Caco-2 (cell line): ENCODE measurements at places on chromosomes 16 and 17. TPM values are rescaled to one million over a fixed set of nuclear protein-coding genes. Genes with fewer than 3 reads are reported as not detected.
A peak's percentile ranks its signal among the peaks of the same experiment; 100 is the strongest.

DNA sequence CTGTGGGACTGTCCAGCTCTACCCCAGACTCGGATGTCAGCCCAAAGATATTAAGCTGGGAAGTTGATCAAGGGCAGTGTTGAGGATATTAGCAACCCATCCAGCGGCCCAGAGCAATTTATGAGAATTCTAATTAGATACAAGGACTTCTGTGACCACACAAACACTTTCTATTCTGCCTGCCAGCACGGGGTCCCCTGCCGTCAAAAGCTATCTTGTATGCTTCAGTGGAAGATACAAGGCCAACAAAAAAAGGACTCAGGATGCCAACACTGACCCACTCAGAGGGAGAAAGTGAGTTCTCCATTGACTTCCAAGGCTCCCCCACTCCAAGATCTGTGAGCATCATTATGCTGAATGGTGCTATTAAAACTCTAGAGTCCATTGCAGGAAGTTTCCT, 390.7 kb downstream of the GRIN2A start:
- no peaks in the 10 kb centered on the region for H3K36me3 ChIP-seq
- no peak overlapping the region for H3K27ac ChIP-seq
- H3K4me1 ChIP-seq: no peaks in the 10 kb centered on the region
- DNase-seq: no peak
- H3K4me3 ChIP-seq: no peak overlapping the region
- no peaks in the 10 kb centered on the region for H3K27me3 ChIP-seq

- H3K4me3 ChIP-seq: no peak overlapping the region
- no peak for DNase-seq
- H3K4me1 ChIP-seq: no peaks in the 10 kb centered on the region
- no peaks in the 10 kb centered on the region for H3K27me3 ChIP-seq
- H3K27ac ChIP-seq: peak overlapping the region; percentile 77
Observed at GRCh38 chr16:2486645-2487516, 12.0 kb downstream of the TBC1D24 start.

GRCh38 chr16:3706253-3707012, 10.9 kb downstream of the TRAP1 start:
- no peaks in the 10 kb centered on the region for H3K4me1 ChIP-seq
- H3K27me3 ChIP-seq: no peaks in the 10 kb centered on the region
- H3K36me3 ChIP-seq: no peaks in the 10 kb centered on the region
- H3K4me3 ChIP-seq: no peak overlapping the region
- DNase-seq: no peak
- H3K27ac ChIP-seq: no peak overlapping the region

Gene RAC3
- total RNA-seq: 94.5 and 96.7 TPM in 2 replicates

DNA sequence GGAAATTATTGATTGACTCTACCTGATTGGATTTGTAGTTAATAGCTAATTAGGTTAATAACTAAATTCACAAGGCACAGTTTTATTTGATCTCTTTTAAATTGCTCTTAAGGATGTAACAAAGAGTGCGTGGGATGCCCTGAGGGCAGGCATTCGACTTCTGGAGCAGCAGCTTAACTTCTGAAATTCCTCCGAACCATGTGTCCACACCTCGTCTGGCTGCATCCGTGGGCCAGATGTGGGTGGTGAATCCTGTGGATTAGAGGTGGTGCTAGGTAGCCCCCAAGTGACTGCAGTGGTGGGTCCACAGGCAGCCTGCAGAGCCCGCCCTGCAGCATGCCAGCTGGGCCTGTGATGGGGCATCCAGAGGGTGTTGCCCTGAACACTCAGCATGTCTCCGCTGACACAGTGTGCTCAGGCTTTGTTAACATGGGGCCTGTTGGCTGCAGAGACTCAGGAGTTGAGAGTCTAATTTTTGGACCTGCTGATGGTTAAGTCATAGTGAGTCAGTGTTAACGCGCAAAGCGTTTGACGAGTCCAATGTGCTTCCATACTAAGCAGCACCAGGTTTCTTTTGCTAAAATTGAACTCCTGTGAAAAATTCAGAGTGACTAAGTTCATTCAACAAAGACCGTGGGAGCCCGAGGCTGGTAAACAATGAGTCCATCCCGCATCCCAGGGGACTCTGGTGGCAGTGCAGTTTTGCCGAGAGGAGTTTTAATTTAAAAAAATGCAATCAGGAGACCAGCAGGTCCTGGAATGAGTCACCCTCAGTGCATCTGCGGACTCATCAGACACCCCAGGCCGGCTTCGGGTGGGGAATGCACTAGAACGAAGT, 3.8 kb upstream of the NPB start:
- peaks cover 5% of the 10 kb centered on the region for H3K36me3 ChIP-seq
- H3K27me3 ChIP-seq: no peaks in the 10 kb centered on the region
- peaks cover 5% of the 10 kb centered on the region; the same call in 1 of the 2 replicates for H3K4me1 ChIP-seq
- no peak overlapping the region for H3K4me3 ChIP-seq
- no peak overlapping the region for H3K27ac ChIP-seq

DNA sequence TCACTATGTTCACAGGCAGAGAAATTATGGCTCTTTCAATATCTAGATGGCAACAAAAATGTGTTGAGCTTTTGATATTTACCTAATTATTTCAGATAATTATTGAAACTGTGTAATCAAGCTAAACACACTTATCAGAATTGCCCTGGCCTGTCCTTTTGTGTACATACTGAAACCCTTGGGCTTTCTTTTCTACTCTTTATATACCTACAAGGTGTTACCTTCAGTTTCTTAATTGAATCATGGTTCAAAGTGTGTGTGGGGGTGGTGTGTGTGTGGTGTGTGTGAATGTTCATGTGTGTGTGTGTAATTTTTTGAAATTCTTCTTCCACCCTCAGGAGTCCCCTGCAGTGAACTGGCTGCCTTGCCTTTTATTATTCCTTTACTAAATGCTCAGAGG, 506.8 kb upstream of the SOX9 start:
- H3K4me1 ChIP-seq: no peaks in the 10 kb centered on the region
- no peaks in the 10 kb centered on the region for H3K36me3 ChIP-seq
- H3K4me3 ChIP-seq: no peak overlapping the region
- DNase-seq: no peak
- H3K27me3 ChIP-seq: no peaks in the 10 kb centered on the region
- no peak overlapping the region for H3K27ac ChIP-seq

DNA sequence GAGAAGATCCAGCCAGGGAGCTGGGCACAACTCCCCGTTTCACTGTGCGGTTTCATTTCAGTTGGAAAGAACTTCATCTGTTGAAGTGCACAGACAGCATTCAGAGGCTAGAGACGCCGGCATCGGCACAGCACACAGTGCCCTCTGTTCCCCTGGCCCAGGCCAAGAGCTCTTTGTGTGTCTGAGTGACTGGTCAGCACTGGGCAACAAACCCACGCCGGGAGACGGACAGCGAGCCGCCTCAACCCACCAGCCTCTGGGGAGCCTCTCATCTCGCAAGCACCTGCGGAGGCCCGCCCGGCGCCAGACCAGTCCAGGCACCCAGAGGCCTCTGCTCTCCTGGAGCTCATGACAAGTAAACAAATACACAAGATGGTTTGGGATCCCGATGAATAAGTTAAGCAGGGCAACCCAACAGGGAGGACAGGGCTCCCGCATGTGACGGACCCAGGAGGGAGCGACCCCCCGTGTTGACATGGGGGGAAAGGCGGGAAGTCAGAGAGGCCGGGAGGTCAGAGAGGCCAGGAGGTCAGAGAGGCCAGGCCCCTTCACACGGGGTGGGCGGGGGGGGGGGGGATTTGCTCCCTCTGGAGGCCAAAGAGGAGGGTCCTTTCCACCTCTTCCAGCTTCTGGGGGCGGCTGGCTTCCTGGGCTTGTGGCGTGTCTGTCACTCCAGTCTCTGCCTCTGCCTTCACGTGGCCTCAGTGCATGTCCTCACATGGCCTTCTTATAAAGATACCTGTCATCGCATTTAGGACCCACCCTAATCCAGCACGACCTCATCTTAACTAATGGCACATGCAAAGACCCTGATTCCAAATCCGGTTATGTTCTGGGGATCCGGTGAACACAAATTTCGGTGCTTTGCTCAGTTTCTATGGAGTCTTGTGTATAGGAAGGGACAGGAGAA, 25.8 kb upstream of the KLHDC4 start:
- no peak for DNase-seq
- H3K4me3 ChIP-seq: no peak overlapping the region
- H3K36me3 ChIP-seq: no peaks in the 10 kb centered on the region
- peak overlapping the region; percentile 91 for H3K27ac ChIP-seq

Gene IGFALS
- total RNA-seq: not detected in 2 replicates

- no peak for DNase-seq
- H3K27ac ChIP-seq: no peak overlapping the region
- H3K36me3 ChIP-seq: no peaks in the 10 kb centered on the region
- no peaks in the 10 kb centered on the region; the same call in 1 of the 2 replicates for H3K27me3 ChIP-seq
- peaks cover 9% of the 10 kb centered on the region for H3K4me1 ChIP-seq
- H3K4me3 ChIP-seq: no peak overlapping the region
Observed at GRCh38 chr16:56352351-56353053, 72.8 kb downstream of the AMFR start.

- H3K4me1 ChIP-seq: peaks cover 8% of the 10 kb centered on the region; the same call in 1 of the 2 replicates
- no peaks in the 10 kb centered on the region for H3K36me3 ChIP-seq
- no peak for DNase-seq
Observed at GRCh38 chr16:50609049-50609448, 60.9 kb downstream of the NKD1 start.

DNA sequence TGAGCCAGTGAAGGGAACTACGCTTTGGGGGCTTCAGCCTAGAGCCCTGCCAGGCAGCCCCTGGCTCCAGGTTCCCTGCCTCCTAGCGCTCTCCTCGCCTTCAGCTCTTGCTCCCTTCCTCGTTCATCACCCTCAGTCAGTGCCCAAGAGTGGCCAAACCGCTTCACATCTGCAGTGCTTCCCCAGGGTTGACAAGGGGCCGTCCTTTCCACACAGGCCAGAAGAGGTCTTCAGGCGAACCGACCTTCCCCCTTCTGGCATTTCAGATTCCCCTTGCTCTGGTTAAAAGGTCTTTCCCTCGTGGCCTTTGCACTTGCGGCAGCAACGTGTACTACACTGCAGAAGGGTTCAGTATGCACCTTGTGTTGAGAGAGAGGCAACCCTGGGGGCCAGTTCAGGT, 4.1 kb downstream of the RASD1 start:
- H3K27me3 ChIP-seq: no peaks in the 10 kb centered on the region
- H3K4me1 ChIP-seq: peaks cover 2% of the 10 kb centered on the region; the same call in 1 of the 2 replicates
- H3K4me3 ChIP-seq: no peak overlapping the region
- H3K27ac ChIP-seq: peak overlapping the region; percentile 19

GRCh38 chr16:31508706-31509195, 560 bp upstream of the RUSF1 start:
- peak overlapping the region; percentile 90 for H3K4me3 ChIP-seq
- DNase-seq: no peak
- H3K4me1 ChIP-seq: no peaks in the 10 kb centered on the region
- H3K36me3 ChIP-seq: no peaks in the 10 kb centered on the region
- H3K27ac ChIP-seq: peak overlapping the region; percentile 95
- H3K27me3 ChIP-seq: no peaks in the 10 kb centered on the region

Gene TMEM235
- total RNA-seq: not detected in 2 replicates

GRCh38 chr16:14198012-14198411, 126.9 kb downstream of the MRTFB start:
- H3K4me3 ChIP-seq: no peak overlapping the region
- peaks cover 15% of the 10 kb centered on the region for H3K4me1 ChIP-seq
- H3K27me3 ChIP-seq: no peaks in the 10 kb centered on the region
- no peaks in the 10 kb centered on the region for H3K36me3 ChIP-seq

Gene ABCC11
- 0.21 and 0.34 TPM in 2 replicates for total RNA-seq

- no peaks in the 10 kb centered on the region for H3K36me3 ChIP-seq
- H3K4me1 ChIP-seq: no peaks in the 10 kb centered on the region
- peaks cover 9% of the 10 kb centered on the region for H3K27me3 ChIP-seq
- peak within 1 kb of the TSS; percentile 45 for H3K4me3 ChIP-seq
- no peak within 1 kb of the TSS for H3K27ac ChIP-seq
- peak; percentile 72 for DNase-seq
Observed at GRCh38 chr16:56637814-56638750, at the start of gene MT1A. TSS of gene MT1A (plus strand) at chr16:56638666. CDS start at chr16:56638739, 73 bp downstream.

DNA sequence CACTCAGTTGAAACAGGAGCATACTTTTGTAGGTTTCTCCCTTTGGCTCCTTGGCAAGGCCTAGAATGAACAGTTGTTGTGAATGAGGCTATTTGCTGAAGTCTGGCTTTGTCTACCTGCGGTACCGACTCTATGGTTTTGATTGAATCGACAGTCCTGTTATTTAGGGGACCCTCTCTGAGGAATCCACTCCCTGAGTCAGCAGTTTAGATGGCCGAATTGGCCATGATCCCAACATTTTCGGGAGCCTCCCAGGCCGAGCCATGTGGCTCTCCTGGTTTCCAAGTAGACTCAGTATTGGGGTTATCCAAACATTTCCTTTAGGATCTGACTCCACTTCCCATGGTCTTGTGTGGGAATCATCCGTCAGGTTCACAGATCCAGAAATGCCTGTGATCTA, 394.8 kb upstream of the MAF start:
- no peak overlapping the region for H3K4me3 ChIP-seq
- peaks cover 13% of the 10 kb centered on the region for H3K4me1 ChIP-seq
- DNase-seq: no peak
- H3K36me3 ChIP-seq: no peaks in the 10 kb centered on the region
- no peak overlapping the region for H3K27ac ChIP-seq
- no peaks in the 10 kb centered on the region for H3K27me3 ChIP-seq

DNA sequence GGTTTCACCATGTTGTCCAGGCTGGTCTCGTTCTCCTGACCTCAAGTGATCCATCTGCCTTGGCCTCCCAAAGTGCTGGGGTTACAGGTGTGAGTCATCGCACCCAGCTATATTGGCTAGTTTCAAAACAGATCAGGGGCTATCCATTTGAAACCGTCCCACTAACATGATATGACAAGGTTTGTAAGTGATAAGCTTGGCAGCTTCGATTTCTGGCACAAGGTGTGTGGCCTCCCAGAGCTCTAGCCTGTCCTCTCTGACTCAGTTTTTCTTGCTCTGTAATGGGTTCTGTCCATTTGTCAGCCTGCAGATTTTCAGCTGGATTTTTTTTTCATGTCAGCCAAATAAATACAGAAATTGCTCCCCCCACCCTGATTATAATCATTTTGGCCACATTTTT, 31.8 kb upstream of the TENT4B start:
- H3K36me3 ChIP-seq: no peaks in the 10 kb centered on the region
- no peak overlapping the region for H3K27ac ChIP-seq
- no peak overlapping the region for H3K4me3 ChIP-seq
- H3K27me3 ChIP-seq: no peaks in the 10 kb centered on the region
- no peaks in the 10 kb centered on the region for H3K4me1 ChIP-seq
- DNase-seq: no peak
